ENCODE measurements at places on chromosomes 6 and 20.

GRCh38 chr6:18495236-18495635 is 108.1 kb downstream of the RNF144B start:
- no peak for DNase-seq

DNA sequence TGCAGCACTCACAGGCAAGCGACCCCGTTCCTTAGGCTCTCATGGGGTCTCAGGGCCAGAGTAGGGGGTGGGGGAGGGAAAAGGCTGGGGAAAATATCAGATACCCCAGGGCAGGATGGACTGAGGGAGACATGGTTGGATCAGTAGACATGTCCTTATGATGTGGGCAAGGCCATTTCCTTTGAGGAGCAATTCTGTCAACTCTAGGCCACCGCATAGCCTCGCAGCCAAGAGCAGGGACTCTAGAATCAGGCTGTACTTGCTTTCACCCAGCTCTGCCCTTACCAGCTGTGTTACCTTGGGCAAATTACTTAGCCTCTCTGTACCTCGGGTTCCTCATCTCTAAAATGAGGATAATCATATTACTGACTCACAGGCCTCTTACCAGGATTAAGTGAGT is 2.2 kb upstream of the MAPK13 start:
- no peak for DNase-seq

DNA sequence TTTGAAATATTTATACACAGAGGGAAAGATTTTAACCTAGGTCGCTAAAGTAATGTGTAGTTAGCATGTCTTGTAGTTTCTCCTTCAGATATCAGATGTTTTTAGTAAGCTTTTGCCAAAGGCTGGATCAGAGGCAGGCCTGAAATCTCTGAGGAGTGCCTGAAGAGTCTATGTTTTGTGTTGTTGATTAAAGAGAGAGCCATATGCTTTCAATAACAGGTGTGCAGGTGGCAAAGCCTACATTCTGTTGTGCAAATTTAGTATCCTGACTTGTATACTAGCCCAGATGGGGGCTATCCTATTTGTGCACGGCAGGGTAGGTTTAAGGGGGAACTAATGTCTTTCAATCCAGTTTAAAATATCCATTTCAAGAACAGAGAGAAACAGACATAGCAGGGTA is 167.1 kb upstream of the ATXN1 start:
- no peak for DNase-seq

DNA sequence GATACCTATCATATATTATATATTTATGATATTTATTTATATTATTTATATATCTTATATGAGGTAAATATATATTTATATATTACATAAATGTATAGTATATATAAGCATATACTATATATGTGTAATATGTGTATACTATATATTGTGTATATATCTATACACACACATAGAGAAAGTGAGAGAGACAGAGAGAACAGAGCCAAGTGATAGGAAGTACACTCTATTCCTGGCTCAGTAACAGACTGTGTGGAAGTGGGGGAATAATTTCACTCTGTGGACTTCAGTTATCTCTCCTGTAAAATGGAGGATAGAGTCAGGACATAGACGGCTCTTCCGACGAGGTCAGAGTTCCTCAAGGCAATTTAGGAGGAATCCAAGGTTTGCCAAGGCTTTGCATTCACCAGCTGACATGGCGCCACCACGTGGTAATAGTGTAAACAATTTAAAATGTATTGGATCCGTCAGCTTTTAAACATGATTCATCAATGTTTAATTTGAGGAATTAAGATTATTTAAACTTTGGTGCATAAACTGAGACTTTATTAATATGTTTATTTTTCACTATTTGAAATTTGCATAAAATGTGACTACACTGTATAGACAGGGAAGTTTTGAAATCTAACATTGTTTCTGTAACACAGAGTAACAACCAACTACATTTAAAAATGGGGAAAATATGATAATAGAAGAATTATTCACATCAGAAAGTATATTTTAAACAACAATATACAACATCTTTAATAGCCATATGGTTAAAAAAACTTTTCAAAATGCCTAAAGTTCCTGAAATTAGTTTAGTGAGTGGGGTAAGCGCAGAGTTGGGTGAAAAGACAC is 75.4 kb upstream of the TMEM244 start:
- DNase-seq = no peak

GRCh38 chr6:165117121-165117520 is 192.3 kb downstream of the C6orf118 start:
- DNase-seq = no peak

- no peak for DNase-seq
Measured at GRCh38 chr6:107129370-107129925, 14.1 kb upstream of the BEND3 start.

- no peak for DNase-seq
Measured at GRCh38 chr6:17919496-17919895, 67.9 kb downstream of the KIF13A start.

- no peak for DNase-seq
Measured at GRCh38 chr6:157887892-157888291, 64.8 kb downstream of the SNX9 start.

- DNase-seq = no peak
Measured at GRCh38 chr6:1796706-1797529, 187.2 kb downstream of the FOXC1 start.

All from NCI-H1417 treated with DMSO at 0.1 percent for 48 hours (cell line).